ENCODE measurements at places on chromosomes 11 and 22.

- DNase-seq, result no peak
Observed at GRCh38 chr22:18109410-18110193, 1.0 kb upstream of the TUBA8 start.

DNA sequence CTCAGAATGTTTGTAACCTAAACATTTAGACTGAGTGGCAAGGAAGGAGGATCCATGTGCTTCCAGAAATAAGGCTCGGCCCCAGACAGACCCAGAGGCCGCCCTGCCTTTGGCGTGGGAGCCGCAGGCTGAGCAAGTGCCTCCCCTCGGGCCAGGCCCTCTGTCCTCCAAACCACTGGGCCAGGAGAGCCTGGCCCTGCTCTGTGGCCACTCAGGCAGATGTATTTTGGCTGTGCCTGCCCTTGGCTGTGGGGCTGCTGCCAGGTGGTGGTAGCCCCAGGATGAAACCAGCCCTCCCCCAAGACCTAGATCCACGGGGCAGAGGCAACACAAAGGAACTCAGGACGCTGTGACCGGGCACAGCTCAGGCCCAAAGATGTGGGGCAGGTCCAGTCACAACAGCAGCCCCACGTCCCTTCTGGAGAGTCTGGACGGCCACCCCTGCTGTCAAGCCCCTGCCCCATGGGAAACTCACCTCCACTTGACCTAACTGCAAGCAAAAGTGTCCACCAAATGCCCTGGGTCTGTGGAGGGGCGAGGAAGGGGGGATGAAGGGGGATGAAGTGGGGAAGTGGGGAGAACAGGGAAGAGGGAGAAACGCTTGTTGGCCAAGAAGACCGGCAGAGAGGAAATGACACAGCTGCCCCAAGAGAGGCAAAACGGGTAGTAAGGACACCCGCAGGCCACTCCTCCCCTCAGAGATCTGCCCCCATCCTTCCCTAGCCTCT is 24.0 kb downstream of the PISD start:
- DNase-seq, result peak; percentile 18

DNA sequence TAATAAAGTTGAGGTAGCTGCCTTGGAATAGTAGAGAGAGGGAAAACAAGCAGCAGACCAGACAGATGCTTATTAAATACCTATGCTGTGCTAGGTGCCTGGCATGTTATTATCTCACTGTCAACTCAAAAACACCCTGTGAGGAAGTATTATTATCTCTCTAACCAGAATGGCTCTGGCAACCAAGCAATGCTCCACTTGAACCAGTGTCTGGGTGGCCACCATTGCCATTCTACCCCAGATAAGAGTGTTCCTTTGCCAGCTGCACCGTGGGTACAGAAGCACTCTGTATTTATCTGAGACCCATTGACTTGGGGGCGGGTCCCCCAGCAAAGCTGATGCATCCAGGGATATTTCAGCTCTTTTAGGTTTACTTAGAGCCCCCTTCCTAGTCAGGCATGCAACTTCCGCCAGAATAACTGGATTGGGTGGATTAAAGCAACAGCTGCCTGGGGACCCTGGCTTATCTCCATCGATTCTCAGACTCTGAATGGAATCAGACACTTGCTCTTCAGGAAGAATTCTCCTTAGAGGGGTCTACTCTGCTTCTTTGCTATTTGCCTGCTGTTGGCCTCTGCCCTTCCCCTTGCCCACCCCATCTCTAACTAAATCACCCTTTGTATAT is 49.1 kb downstream of the RCN1 start:
- no peak for DNase-seq

GRCh38 chr11:88359114-88359513 is 21.6 kb upstream of the CTSC start:
- no peak for DNase-seq

DNA sequence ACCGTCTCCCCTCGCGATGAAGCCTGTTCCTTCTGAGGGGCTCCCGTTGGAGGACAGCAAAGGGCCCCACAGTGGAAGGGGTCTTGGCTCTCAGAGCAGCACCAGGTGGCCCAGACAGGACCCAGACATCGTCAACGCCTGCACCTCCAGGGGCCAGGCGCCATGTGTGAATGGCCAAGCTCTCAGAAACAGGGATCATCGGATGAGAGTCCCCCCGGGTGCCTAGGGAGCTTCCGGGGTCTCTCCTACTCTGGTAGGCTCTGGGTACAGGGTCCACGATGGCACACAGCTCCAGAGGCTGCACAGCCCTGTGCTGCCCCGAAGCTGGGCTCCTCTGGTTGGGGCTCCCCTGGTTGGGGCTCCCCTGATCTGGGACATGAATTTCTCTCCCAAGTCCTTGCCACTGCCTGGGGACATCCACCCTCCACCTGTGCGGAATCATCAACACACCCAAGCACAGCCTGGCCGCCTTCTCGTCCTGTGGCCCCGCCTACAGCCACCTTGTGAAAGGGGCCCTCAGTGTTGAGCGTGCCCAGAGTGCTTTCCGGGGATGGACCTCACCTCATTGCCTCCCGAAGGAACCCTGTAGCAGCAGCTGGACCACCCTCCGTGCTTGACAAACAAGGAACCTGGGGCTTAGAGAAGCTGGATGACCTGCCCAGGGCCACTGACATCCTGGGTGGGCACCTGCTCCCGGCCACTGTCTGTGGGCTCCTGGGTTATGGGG is 929.0 kb downstream of the BRD1 start:
- no peak for DNase-seq

DNA sequence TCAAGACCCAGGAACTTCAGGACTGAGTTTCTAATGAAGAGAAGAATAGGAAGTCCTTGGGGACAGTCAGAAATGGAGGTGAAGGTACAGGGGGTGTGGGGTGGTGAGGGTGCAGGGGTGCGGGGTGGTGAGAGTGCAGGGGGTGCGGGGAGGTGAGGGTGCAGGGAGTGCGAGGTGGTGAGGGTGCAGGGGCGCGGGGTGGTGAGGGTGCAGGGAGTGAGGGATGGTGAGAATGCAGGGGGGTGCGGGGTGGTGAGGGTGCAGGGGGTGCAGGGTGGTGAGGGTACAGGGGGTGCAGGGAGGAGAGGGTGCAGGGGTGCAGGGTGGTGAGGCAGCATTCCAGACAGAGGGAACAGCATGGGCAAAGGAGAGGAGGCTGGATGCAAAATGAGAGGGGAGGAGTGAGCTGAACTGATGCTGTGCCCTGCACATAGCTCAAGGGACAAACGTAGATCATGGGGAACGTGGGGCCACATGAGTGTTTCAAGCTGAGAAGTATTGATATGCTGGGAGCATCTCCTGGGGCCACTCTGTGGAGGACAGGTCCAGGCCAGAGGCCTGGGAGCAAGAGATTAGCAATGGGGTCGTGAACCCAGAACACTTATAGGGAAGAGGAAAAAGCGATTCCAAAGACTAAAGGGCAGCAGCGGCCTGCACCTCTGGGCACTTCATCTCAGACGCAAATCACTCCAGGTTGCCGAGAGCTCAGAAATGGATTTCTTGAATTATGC is 23.7 kb upstream of the DAGLA start:
- DNase-seq, result no peak

DNA sequence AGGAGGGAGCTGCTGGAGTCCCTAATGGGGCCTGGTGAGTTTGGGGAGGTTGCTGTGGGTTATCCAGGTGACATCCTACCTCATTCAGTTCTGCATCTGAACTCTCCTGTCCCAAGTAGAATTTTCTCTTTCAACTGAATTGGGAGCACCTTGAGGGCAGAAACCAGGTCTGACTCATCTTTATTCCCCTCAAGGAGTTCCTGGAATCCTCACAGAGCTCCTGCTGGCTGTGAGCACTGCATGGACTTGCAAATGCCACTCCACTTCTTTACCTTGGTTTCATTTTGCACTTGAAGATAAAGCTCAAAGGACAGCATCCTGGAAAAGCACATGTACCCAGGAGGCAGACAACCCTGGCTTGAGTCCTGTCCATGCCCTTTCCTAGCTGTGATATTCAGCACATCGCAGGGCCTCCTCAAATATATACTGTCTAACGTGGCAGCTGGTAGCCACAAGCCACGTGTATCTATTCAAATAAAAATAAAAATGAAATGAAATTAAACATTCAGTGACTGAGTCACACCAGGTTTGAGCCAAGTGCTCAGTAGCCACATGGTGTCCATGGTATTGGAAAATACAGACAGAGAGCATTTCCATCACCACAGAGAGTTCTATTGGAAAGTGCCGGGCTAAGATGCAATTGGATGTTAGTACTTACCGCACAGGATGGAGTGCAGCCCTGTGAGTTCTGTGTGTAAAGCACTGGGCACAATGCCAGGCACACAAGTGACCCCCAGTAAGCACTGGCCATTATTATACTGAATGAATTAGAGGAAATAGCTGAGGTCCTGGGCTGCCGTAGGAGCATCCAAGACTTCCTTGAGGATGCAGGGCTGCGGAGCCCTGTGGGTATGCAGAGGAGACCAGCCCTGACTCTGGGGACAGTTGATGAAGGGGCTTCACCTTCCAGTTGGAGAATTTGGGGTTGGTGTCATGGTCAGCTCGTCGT is 149.0 kb downstream of the PKNOX2 start:
- no peak for DNase-seq

DNA sequence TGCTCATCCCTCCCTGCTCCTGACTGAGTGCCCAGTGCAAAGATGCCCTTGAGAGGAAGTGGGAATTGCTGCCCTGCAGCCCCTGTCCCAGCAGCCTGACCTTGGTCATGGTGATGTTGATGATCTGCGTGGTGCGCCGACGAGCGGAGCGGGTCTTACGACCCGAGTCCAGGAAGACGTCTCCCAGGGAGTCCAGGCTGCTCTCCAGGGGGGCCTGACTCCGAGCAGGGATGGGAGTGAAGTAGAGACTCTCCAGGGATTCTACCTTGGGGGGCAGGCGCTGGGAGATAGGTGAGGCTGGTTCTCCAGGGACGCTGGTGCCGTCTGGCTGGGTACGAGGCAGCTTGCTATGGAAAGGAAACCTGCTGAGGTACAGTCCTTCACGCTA is 8.4 kb downstream of the IL18BP start:
- no peak for DNase-seq

DNA sequence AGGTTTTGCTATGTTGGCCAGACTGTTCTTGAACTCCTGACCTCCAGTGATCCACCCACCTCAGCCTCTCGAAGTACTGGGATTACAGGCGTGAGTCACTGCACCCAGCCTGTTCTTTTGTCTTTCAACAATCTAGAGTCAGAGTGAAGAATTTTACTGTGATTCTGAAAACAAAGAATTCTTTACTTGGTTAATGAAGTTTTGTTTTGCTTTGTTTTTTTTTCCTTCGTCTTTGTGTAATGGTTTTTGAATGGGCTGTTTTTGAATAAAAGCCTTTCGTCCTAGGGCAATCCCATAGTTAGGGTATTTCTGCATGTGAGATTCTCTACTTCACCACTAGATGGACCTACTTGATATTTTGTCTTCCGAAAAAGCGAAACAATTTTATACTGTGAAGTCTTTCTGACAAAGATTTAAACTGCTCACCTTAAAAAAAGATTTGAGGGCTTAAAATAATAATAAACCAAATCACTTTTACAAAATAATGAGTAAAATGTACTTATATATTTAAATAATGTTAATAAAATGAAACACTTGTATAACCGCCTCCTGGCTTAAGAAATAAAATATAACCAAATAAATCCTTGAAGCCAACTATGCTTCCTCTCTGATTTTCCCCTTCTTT is 43.4 kb upstream of the SC5D start:
- peak; percentile 54 for DNase-seq

- DNase-seq, result no peak
Observed at GRCh38 chr11:125215976-125216375, 51.4 kb downstream of the PKNOX2 start.

DNA sequence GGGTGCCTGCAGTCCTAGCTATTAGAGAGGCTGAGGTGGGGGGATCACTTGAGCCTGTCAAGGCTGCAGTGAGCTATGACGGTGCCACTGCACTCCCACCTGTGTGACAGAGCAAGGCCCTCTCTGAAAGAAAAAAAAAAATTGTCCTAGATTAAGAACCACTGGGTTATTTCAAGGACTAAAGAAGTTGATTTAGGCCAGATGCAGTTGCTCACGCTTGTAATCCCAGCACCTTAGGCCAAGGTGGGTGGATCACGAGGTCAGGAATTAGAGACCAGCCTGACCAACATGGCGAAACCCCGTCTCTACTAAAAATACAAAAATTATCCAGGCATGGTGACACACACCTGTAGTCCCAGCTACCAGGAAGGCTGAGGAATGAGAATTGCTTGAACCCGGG is 129.0 kb downstream of the MRTFA start:
- DNase-seq, result no peak

- peak; percentile 41 for DNase-seq
Observed at GRCh38 chr11:86138958-86139357, 70.1 kb upstream of the PICALM start.

GRCh38 chr22:45638834-45639746 is 32.5 kb upstream of the ATXN10 start:
- no peak for DNase-seq

DNA sequence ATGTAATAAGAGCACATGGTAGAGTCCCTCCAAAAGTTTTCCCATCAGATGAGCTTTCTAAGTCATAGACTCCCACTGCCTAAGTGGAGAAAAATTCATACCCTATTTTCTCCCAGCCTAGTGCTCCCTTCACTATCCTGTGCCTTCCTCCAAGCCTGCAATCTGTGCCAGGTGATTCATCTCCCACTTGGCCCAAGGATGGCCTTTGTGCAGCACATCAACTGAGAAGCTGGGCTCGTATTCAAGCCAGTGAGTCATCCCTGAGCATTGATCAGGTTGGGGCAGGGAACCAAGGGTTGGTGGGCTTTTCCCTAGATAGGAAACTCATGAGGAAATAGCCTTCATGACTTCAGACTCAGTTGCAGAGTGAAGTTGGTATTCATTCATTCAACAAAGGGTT is 64.6 kb downstream of the PANX1 start:
- no peak for DNase-seq

- DNase-seq, result no peak
Observed at GRCh38 chr11:7612661-7613393, 60.5 kb downstream of the CYB5R2 start.

- no peak for DNase-seq
Observed at GRCh38 chr11:16155448-16155847, 200.9 kb downstream of the SOX6 start.

DNA sequence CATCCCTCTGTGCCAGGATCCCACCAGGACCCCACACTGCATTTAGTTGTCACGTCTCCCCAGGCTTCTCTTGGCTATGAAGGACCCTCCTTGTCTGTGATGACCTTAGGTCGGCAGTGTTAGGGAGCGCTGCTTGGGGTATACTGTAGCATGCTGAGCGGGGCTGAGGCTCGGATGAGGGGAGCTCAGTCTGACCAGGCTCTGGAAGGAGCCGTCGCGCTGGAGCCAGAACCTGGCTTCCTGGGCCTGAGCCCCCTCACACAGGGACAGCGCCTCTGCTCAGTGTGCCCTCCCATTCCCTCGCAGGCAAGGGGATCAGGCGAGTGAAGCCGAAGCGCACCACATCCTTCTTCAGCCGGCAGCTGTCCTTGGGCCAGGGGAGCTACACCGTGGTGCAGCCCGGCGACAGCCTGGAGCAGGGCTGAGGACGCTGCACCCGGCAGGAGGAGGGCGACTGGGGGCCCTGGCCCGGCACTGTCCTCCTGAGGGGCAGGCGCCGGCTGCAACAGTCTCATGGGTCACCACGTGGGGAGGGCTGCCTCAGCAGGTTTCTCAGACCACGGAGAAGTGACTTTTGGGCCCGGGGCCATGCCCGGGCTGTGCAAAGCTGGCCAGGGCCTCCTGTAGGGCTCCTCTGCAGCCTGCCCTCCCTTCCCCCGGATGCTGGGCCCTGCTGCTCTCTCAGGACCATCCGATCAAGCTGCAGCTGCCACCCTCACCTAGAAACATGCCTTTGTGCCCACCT is 11.5 kb upstream of the NEAT1 start:
- DNase-seq, result no peak

GRCh38 chr11:127919206-127920000 is 668.0 kb downstream of the ETS1 start:
- DNase-seq, result peak; percentile 42

Data from activated CD4-positive, alpha-beta T cell treated with anti-CD3 and anti-CD28 coated beads for 36 hours (primary cell).